Thyroid gland (tissue), 4 donors: ENCODE measurements at places on chromosomes 4 and X. TPM values are rescaled to one million over a fixed set of nuclear protein-coding genes. Genes with fewer than 3 reads are reported as not detected.

- DNase-seq = no peak
These were observed 408.6 kb downstream of the PPP3CA start for GRCh38 chr4:100938698-100939097.

- DNase-seq = no peak
These were observed 1.2 kb upstream of the KLHL34 start for GRCh38 chrX:21659320-21659719.

DNA sequence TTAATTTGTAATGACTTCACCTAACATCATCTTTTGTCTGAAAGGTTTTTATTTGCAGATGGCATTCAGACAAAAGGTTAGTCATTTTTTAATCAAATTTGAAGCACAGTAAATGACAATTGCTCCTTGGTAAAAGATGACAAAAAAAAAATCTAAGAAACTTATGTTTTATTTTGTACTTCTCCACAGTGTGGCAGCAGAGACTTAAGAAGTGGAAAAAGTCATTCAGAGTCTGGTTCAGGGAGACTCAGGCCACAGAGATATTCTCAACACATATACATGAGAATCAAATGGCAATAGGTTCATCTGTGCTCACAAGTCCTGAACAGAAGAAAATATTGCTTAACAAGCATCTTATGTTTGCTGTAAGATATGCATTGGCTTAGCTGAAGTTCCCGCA lies 436.2 kb downstream of the KCNIP4 start:
- DNase-seq = no peak

- DNase-seq = no peak
These were observed 242.9 kb upstream of the PRPS2 start for GRCh38 chrX:12548341-12548740.

DNA sequence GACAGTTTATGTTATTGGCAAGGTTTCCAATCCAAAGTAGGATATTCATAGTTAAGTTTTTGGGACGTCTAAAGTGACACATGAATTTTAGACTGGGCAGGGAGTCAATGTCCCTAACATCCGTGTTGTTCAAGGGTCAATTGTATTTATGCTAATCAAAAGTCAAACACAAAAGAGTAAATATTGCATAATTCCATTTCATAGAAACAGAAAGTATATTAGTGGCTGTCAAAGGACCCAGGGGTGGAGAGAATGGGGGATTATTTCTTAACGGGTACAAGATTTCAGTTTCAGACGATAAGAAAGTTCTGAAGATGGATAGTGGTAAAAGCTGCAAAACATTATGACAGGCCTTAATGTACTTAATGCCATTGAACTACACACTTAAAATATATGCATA lies 971.8 kb upstream of the AGA start:
- DNase-seq = no peak

NOX1 gene
- not detected for total RNA-seq

DUSP21 gene
- total RNA-seq = not detected
